ENCODE measurements at places on chromosomes 3 and 15.

GRCh38 chr3:46296826-46297225 is 54.6 kb downstream of the CCR3 start:
- no peak for DNase-seq

- DNase-seq = no peak
Observed at GRCh38 chr3:126454437-126455198, 21.1 kb downstream of the ZXDC start.

GRCh38 chr15:29115093-29115991 is 154.3 kb downstream of the NSMCE3 start:
- no peak for DNase-seq

GRCh38 chr3:192339214-192339613 is 388.1 kb downstream of the FGF12 start:
- DNase-seq = no peak

DNA sequence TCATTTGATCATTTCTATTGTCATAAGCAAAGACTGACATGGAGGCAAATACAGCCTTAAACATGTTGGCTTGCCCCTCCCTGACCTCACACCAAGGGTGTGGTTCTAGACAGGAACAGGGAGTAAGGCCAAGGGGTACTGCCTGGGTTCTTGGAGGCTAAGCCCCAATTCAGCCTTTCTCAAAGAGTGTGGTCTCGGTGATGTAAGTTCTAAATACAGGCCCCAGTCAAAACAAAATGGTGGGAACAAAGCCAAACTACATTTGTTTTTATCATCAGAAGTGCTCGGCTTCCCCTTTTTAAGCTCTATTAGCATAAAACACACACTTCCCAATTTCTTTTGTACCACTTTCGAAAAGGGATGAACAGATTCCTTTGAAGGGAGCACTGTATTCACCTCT is 129.5 kb downstream of the ATP8B4 start:
- no peak for DNase-seq

- DNase-seq = no peak
Observed at GRCh38 chr15:72932472-72932871, 119.8 kb upstream of the NEO1 start.

DNA sequence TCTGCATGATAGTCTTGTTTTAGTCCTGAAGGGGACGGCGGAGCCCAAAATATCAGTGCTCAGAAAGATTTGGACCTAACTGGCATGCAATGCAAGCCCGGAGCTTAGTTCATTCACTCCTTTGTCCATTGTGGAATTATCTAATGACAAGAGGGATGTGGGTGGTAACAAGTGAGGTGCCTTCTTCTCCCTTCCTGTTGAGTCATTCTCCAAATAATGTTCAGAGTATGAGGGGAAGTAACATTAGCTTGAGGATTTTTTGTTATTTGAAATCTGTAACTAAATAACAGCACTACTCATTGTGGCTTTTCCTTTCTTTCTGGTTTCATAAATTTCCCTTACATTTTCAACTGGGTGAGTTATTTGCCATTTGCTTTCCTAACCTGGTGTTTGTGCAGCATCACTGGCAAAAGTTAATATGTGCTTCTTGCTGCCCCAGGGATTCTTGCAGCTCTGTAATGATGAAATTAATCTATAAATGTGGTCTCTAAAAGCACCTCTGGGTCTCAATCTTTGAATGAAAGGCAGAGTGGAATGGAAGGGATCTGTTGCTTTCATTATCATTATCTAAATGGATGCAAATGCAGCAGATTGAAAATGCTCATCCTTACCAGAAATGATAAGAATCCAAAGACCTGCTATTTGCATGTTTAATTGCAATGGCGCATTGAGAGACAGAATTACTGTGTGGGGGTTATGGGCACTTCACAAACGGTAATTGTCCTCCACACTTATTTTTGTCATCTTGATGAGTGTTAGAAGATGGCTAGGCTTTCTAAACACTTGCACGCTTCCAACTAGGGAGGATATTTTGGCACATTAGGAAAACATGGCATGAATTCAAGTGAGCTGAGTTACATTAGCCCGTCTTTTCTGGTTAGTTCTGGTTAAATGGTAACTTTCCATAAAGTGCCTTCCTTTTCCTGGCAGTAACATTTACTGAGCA is 89.9 kb upstream of the MITF start:
- DNase-seq = no peak

- no peak for DNase-seq
Observed at GRCh38 chr3:24198728-24199127, 253.6 kb downstream of the NR1D2 start.

GRCh38 chr3:8458711-8459110 is 42.9 kb upstream of the LMCD1 start:
- no peak for DNase-seq
